ENCODE measurements at places on chromosomes 6 and 20.

GRCh38 chr6:132414761-132415160, 13.5 kb upstream of the MOXD1 start:
- DNase-seq, result no peak

GRCh38 chr6:119312875-119313338, 36.7 kb downstream of the MAN1A1 start:
- DNase-seq, result no peak

DNA sequence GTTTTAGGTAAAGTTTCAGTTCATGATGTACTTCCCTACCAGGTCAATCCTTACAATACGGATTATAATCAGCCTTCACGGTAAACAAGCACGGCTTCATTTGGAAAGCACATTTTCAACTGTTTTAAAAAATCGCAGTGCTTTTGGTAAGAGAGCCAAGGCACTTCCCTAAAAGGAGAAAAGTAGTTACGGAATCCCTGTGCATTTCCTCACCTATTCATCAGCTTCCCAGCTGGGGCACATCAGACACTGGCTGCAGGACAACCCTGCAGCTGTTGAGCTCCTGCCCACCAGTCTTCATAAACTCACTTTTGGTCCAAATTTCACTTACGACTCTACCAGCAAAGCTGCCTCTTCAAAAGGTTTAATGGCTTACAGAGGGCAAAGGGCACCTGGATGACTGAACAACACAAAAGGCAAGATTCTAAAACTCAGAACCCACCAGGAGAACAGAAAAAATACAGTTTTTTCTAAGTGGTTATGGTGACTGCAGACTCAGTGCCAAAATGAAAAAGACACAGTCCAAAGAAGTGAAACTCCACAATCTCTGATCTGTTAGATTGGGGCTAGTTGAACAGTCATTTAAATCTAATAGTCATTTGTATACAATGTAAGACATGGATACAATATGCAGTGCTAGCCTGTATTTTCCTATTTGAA, 7.5 kb downstream of the SNX5 start:
- no peak for DNase-seq

DNA sequence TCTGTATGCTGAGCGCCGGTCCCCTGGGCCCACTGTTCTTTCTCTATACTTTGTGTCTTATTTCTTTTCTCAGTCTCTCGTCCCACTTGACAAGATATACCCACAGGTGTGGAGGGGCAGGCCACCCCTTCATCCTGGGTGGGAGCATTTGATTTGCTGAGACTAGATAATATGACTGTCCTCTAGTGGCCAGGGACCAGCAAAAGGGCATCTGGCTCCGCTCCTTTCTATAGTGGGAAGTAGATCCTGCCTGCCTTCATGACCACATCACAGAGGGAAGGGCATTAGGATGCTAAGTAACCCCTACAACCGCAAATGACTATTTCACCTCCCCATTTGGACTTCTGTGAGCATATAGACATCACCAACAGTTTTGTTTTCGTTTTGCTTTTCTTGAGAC, 64.5 kb downstream of the TRMT6 start:
- no peak for DNase-seq

DNA sequence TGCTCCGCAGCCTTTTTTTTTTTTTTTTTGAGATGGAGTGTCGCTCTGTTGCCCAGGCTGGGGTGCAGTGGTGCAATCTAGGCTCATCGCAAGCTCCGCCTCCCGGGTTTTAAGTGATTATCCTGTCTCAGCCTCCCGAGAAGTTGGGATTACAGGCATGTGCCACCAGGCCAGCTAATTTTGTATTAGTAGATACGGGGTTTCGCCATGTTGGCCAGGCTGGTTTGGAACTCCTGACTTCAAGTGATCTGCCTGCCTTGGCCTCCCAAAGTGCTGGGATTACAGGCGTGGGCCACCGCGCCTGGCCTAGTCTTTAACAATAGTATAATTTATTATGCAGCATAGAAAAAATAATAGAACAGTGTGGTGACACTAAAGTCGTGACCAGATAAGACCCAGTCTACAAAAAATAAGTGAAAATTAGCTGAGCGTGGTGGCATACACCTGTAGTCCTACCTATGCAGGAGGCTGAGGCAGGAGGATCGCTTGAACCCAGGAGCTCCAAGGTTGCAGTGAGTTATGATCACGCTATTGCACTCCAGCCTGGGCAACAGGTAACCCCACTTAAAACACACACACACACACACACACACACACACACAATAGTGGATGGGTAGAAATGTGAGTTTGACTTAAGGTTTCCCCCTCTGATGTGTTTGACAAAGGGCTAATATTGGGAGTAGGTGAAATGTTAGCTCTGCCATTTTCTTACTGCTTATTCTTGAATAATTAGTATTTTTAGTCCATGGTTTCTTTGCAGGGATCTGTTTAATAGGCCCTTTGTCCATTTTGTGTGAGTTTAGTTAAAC, 6.5 kb downstream of the PIM1 start:
- no peak for DNase-seq

DNA sequence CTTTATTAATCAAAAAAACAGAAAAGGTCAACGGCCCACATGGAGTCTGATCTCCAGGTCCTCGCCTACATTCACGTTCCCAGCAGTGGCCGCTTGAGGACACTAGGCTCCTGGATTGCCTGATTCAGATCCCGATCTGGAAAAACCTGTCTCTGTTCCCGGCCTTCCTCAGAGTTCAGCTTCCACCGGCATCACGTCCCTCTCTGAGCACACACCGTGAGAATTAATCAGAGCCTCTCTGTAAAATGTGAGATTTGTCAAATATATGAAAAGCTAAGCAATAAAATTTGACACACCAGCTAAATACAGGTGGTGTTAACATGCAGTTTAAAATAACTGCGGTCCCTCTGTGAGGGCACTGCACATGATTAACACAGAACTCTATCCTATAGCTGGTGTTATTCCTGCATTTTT, 122.8 kb upstream of the COL21A1 start:
- no peak for DNase-seq

DNA sequence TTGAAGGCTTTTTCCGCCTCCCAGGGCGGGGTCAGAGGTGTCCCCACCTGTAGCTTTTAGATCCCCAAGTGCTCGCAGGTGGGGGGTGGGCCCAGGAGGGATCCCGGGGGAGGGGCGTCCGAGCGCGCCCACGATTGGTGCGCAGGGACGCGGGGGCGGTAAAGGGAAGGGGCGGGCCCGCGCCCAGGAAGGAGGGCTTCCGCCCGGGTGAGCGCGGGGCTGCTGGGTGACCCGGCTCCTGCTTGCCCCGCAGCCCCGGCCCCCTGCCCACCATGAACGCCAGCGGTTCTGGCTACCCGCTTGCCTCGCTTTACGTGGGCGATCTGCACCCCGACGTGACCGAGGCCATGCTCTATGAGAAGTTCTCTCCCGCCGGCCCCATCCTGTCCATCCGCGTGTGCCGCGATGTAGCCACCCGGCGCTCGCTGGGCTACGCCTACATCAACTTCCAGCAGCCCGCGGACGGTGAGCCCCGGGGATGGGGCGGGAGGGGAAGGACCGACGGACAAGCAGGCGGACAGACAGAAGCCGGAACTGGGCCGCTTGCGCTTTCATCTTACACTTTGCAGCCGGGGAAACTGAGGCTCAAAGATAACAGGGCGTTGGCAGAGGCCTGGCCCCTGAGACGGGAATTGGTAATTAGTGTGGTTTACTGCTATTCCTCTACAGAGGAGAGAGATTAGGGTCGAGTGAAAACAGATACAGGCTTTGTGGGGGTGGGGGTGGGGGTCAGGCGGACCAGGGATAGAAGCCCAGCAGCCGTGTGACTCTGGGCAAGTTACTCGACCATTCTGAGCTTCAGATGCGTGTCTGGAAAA, at the start of gene PABPC1L:
PABPC1L (plus strand) TSS at position 189 of the 818 bp plus-strand sequence; CDS start at position 273, 84 bp downstream.
- peak; percentile 59 for DNase-seq

GRCh38 chr6:6820641-6821238, 232.2 kb downstream of the LY86 start:
- no peak for DNase-seq

DNA sequence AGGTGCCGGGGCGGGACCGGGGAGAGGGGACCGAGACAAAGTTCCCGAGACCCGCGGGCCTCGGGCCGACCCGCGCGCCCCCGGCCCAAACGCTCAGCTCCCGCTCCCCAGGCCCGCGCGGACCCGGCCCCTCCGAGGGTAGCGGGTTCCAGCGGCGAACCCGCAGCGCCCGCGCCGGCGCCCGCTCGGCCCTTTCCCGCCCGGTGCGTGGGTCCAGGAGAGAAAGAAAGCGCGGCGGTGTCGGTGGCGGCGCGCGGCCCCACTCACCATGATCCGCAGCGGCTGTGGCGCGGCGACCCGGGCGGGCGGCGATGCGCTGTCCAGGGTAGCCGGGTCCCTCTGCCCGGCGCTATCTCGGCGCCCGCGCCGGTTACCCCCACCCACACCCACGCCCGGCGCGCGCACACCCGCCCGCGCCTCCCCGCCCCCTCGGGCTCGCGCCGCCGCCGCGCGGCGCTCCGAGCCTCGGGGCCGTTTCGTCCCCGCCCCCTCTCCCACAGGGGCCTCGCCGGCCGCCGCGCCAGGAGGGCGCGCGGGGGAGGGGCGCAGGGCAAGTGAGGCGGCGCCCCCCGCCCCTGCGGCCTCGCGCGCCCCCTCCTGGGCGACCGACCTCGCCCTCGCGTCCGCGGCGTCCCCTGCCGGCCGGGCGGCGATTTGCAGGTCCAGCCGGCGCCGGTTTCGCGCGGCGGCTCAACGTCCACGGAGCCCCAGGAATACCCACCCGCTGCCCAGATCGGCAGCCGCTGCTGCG, at the start of gene ELOVL2:
ELOVL2 (minus strand) TSS at position 345 of the 751 bp plus-strand sequence; CDS start at position 270, 75 bp downstream.
- no peak for DNase-seq

- DNase-seq, result no peak
These were observed 976.9 kb downstream of the KIF16B start for GRCh38 chr20:15596220-15596890.

GRCh38 chr20:237489-237888, 10.4 kb downstream of the DEFB129 start:
- no peak for DNase-seq

DNA sequence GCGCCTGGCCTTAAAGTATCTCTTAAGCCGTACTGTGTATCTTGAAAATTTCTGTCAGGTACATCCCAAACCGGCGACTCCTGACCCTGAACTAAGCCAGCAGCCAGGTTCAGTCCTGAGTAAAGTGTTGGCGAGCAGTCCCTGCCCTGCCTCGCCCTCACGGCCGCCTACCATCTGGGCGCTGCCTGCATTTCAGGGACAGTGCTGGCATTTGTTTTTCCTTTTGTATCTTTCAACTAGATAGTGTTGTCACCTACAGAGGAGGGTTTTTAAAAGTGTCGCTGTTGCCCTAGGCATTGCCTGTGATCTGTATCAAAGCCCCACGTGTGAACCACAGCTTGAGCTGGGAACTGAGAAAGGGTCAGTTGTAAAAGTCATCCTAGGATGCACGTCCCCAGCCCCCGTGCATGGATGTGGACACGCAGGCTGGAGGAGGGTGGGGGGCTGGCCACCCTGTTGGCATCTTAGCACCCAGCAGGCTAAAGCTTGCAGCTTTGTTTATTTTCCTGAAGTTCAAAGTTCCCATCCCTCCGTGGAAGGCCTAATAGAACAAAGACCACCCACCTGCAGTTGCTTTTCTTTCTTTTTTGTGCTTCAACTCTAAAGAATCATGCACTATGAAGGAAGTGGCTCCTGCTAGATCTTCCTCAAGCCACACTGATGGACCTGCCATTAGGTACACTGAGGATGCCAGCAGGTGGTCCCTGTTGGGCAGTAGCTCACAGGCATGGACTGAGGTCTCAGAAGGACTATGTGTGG, 136.8 kb downstream of the ZDHHC14 start:
- DNase-seq, result no peak

GRCh38 chr20:15240801-15241200, 903.4 kb upstream of the FLRT3 start:
- DNase-seq, result no peak

Data from effector memory CD8-positive, alpha-beta T cell (primary cell).